Glomerular endothelial cell (primary cell): ENCODE measurements at places on chromosomes 3 and 15. TPM values are rescaled to one million over a fixed set of nuclear protein-coding genes. Genes with fewer than 3 reads are reported as not detected.

Gene SLC9C1
- total RNA-seq: not detected in 2 replicates

Gene TMCO5A
- total RNA-seq: not detected in 2 replicates

Gene EPB42
- total RNA-seq: not detected in 2 replicates

Gene QRICH1
- total RNA-seq: 73.8 and 205 TPM in 2 replicates

Gene ST3GAL6
- total RNA-seq: 7.5 and 13.2 TPM in 2 replicates

GRCh38 chr3:83460052-83460451 lies 1498.7 kb upstream of the CADM2 start:
- DNase-seq: no peak

DNA sequence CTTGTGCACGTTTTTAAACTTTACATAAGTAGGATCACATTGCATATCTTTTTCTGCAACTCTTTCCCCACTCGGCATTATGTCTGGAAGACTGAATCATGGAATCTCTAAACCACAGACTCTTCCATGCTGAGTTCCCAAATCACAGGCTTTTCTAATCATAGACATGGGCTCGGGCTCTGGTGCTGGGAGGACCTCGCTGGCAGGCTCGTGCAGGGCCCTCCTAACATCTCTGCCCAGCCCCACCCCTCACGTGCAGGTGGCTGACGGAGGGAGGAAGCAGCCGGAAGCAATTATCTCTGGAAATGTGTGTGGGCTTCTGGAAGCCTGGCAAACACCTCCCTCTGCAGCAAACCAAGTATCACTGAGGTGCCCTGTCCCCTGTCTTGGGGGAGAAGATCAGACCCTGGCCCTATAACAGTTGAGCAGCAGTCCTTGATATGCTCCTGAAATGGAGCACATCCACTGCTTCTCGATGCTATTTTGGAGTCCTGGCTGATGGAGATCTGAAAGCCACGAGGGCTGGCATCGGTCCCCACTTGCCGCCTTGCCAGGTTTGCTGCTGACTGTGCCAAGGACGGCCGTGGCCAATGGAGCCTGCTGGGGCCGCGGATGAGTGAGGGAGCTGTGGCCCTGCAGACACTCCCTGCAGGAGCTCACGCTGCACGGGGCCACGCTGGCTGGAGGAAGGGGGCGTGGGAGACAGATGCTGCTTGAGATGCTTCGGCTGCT lies 4.4 kb upstream of the IQSEC1 start:
- DNase-seq: no peak

- no peak for DNase-seq
Observed at GRCh38 chr3:197697355-197697754, 39.3 kb downstream of the RUBCN start.

GRCh38 chr3:142000325-142000870 lies 124.0 kb downstream of the ATP1B3 start:
- no peak for DNase-seq

GRCh38 chr15:64443016-64443415 lies 17.4 kb upstream of the ZNF609 start:
- DNase-seq: no peak

- DNase-seq: no peak
Observed at GRCh38 chr3:60675424-60675823, 575.8 kb downstream of the FHIT start.

DNA sequence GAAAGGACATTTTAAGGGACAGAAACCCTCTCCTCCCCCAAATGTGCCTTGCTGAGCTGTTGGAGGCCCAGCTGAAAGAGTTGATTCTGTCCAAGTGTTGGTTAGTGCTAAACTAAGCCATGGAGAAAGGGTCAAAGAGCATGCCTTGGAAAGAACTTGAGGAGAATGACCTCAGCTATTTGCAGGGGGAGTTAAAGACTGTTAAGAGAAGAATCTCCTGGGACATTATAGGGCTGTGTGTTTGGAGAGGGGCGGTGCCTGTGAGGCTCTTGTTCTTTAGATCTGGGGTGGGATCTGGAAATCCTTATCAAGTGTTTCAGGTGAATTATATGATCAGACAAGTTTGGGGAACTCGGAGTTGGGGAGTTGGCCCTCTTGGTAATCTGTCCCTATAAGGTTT lies 13.0 kb downstream of the FNDC3B start:
- no peak for DNase-seq

GRCh38 chr3:138434875-138435772 lies 708 bp downstream of the ESYT3 start:
- DNase-seq: no peak

- no peak for DNase-seq
Observed at GRCh38 chr3:184040010-184040409, 8.5 kb downstream of the HTR3D start.

DNA sequence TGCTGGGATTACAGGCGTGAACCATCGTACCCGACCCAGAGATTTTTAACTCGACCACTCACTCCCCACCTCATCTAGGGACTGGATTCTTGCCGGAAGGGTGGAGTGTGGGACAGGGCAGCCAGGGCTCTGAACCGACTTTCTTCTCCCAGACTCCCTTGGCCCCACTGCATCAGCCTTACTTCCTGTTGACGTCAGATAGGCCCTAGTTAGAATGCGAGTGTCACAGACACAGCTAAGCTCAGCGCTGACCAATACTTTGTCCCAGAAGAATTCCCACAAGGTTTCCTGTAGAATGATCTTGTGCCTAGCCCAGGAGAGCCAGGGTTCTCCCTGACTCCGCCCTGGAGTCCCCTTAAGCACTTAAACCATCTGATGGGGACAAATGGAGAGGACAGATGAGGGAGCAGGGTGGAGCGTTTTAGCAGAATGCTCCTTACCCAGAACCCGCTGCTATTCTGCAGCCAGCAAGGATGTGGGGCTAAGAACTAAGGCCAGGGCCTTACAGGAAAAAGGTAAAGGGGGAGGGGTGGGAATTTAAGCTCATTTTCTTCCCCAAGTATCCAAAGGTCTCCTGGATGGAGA lies 5.8 kb upstream of the TUSC2 start:
- no peak for DNase-seq

DNA sequence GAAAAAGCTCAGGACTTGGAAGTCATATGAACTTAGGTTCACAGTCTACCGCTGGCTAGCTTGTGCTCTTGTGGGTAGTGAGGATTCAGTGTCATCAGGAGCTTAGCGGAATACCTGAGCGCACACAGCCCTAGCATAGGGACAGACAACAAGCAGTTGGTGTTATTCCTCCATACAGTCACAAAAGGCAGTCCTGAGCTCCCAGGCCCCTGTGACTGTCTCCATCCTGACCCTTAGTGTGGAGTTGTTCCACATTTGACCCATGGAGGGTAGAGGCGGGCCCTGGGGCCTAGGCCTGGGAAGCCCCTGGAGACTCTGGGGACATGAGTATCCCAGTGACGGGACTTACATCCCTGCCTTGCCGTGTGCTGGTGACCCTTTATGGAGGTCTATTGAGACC lies 131.5 kb upstream of the PLXNA1 start:
- no peak for DNase-seq

DNA sequence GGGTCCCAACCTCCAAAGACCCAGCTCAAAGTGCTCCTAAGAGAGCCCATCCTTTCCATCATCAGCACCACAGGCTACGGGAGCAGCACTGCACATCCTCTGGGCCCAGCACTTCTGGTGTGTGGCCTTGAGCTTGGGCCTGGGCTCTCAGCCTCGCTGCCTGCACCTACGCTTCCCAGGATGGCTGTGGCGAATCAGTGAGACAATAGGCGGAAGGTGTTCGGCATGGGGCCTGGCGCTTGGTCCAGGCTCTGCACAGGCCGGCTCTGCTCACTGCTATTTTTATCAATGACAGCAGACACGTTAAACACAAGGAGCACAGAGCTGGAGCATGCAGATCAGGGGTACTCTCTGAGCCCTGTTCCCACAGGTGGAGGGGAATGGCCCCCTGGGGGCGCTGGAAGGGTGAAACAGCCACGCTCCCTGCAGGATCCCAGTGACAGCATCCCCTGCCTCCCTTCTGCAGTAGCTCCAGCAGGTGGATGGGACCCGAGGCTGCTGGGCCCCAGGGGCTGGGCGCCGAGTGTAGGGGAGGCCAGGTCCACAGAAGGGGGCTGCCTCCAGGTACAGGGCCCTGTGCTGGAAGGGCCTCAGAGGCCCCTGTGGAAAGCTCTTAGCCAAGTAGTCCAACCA lies 90.0 kb upstream of the RPL32 start:
- DNase-seq: no peak

GRCh38 chr15:42507514-42507913 lies 12.1 kb downstream of the SNAP23 start:
- no peak for DNase-seq

DNA sequence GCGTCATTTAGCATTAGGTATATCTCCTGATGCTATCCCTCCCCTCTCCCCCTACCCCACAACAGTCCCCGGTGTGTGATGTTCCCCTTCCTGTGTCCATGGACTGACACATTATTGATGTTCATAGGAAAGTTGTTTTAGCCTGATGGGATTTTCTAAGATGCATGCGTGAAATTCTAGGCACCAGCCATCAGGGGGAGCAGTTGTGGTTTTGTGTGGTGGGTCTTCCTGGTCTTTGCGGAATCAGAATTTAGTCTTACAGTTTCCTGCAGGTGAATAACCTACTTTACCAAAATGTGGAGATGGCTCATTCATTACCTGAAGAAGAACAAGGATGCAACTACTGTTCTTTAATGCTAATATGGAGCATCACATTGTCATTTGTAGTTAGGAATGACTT lies 455.0 kb upstream of the THBS1 start:
- DNase-seq: no peak

DNA sequence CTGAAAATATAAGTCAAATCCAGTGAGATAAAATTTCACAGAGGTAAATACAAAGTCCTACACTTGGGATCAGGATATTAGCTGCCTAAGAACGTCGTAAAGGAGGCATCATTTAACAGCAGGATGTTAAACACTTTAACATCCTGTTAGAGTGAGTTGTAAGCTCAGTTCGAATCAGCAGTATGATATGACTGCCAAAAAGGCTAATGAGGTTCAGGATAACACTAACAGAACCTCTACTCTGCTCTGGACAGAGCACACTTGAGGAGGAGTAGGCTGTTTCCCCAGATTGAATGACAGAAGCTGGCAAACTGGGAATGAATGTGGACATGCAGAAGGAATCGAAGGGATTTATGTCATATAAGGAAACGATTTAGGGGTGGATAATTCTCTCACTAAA lies 227.1 kb upstream of the CD96 start:
- DNase-seq: no peak

GRCh38 chr3:10106919-10107318 lies 1.1 kb downstream of the FANCD2OS start:
- DNase-seq: no peak

DNA sequence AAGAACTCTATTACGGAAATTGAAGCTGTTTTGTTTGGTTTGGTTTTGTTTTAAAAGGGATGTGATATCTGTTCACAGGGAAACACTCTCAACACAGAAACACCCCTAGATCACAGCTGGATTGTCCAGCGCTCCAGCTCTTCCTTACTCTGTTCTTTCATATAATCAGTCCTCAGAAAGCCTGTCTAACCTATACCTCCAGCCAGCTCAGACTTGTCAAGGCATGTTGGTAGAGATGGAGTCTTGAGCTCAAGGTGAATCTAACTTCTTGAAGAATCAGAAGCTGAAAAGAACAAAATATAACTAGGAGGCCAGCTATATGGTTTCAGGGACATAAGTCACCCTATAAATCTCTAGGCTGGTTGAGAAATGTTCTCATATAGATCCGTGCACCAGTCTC lies 110.2 kb upstream of the EPHA3 start:
- DNase-seq: no peak

- no peak for DNase-seq
Observed at GRCh38 chr3:63931290-63931689, 19.1 kb upstream of the SCAANT1 start.

GRCh38 chr15:57158997-57159668 lies 217.2 kb upstream of the CGNL1 start:
- no peak for DNase-seq

GRCh38 chr15:99993262-99993661 lies 260.0 kb upstream of the LYSMD4 start:
- DNase-seq: no peak

GRCh38 chr3:55630280-55630920 lies 143.3 kb upstream of the WNT5A start:
- DNase-seq: no peak

DNA sequence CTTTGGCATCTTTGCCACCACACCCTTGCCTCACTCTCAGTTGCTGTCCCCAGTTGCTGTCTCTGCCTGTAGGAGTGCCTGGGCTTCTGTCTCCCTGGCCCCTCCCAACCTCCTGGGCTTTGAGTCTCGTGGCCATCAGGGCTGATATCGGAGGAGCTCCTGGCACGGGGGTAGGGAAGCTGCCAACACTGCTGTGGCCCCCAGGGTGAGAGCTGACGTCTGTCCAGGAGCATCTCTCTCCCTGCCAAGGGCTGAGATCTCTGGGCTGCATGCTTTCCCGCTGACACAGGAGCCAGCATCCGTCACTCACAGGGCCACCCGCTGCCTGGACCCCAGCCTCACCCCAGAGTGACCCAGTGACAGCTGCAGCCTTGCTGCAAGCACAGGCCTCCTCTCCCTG lies 47.4 kb downstream of the EXOG start:
- DNase-seq: no peak

GRCh38 chr3:129943020-129943419 lies 31.5 kb upstream of the TRH start:
- DNase-seq: no peak

DNA sequence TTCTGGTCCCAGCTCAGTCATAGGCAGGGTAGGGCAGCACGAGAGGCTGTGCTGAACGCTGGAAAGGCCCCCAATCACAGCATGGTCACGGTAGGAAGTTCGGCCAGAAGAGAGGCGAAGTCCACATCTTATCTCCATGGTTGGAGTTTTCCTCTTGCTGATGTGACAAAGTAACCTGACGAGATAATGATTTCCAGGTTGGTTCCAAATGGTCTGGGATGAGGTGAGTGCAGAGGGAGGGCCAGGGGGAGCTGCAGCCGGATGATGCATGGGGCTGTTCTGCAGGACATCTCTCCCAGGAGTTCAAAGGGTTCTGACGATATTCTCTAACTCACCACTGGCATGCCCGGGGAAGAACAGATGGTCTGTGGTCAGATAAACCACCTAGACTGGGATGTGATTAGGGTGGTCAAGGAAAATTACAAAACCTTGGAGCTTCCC lies 83.2 kb upstream of the WNT5A start:
- no peak for DNase-seq

DNA sequence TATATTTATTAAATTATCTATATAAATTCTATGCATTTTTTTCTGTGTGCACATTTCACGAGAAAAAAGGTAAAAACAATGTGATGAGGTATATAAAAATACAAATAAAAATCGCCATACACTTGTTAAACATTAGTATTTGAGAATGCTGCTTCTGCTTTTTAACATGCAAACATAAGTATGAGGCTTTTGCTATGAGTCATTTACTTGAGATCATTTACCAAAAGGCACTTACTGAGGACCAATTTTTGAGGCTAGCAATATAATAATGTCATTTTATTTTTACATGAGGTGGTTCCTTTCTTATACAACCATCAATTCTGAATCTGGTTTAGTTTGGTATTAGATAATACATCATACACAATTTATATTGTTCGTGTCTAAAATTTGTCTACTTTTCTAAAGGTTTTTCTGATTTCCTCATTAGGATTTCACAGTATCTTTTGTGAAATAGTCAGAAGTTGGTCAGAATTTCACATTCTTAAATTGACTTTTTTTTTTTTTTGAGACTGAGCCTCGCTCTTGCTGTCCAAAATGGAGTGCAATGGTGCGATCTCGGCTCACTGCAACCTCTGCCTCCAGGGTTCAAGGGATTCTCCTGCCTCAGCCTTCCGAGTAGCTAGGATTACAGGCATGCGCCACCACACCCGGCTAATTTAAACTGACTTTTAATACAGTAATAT lies 25.6 kb downstream of the DCUN1D1 start:
- DNase-seq: no peak
